Stimulated activated CD4-positive, alpha-beta T cell treated with anti-CD3 and anti-CD28 coated beads, TNF-alpha, amount 100 ng/mL, for 24 hours (primary cell): ENCODE measurements at places on chromosomes 5 and 9.

- DNase-seq = no peak
These were observed 73.6 kb upstream of the ALDH1B1 start for GRCh38 chr9:38318759-38319495.

GRCh38 chr9:89710697-89711096, 105.9 kb downstream of the GADD45G start:
- DNase-seq = no peak

GRCh38 chr5:126656401-126657007, 55.8 kb downstream of the PHAX start:
- DNase-seq = no peak

- DNase-seq = no peak
These were observed 4.5 kb downstream of the SNX30 start for GRCh38 chr9:112755016-112755427.

DNA sequence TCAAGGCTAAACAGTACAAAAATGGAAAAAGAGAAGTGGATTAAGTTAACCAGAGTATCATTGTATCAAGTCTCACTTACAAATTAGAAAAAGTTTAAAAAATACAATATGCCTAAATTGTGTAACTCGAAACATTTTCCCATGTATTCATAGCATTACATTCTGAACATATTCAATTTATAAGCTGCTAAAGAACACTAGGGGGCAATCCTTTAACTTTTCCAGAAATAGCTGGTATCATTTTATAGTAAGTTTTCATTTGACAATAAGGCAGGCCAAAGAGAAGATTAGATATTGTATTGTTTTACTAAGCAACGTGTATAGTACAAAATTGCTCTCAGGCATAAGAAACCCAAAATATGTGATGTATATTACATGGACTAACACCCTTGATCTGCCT, 234.6 kb downstream of the ADGRV1 start:
- DNase-seq = no peak

- DNase-seq = no peak
These were observed 54.3 kb downstream of the ADGRV1 start for GRCh38 chr5:90612919-90613318.

GRCh38 chr5:159071382-159071781, 28.3 kb downstream of the EBF1 start:
- DNase-seq = no peak

GRCh38 chr5:133925866-133926488, 42.4 kb downstream of the C5orf15 start:
- no peak for DNase-seq

DNA sequence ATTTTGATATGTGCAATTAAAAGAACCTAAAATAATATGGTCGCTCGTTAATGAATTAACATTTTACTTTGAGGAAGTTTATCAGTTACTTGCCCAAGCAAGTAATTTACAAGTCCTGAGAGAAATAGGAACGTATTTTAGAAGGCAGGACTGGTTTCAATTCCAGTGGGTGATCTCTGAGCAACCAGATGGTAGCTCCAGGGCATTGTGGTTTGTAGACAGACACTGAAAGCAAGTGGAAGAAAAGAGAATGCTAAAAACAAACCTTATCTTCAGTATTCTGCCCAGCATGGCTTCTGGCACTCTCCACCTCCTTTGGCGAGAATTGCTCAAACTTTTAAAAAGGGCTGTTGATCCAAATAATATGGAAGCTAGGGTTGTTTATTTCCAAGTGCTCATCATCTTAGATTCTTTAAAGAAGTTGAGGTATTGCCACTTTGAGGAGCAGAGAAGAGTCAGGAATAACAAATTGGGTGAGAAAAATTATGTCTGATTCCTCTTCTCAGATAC, 31.8 kb upstream of the ERAP2 start:
- DNase-seq = no peak

- DNase-seq = no peak
These were observed 80.9 kb downstream of the KIF4B start for GRCh38 chr5:155094455-155094854.

GRCh38 chr5:131229623-131230022, 34.2 kb upstream of the CDC42SE2 start:
- DNase-seq = no peak

- DNase-seq = no peak
These were observed 121.4 kb downstream of the ENC1 start for GRCh38 chr5:74519161-74519571.

DNA sequence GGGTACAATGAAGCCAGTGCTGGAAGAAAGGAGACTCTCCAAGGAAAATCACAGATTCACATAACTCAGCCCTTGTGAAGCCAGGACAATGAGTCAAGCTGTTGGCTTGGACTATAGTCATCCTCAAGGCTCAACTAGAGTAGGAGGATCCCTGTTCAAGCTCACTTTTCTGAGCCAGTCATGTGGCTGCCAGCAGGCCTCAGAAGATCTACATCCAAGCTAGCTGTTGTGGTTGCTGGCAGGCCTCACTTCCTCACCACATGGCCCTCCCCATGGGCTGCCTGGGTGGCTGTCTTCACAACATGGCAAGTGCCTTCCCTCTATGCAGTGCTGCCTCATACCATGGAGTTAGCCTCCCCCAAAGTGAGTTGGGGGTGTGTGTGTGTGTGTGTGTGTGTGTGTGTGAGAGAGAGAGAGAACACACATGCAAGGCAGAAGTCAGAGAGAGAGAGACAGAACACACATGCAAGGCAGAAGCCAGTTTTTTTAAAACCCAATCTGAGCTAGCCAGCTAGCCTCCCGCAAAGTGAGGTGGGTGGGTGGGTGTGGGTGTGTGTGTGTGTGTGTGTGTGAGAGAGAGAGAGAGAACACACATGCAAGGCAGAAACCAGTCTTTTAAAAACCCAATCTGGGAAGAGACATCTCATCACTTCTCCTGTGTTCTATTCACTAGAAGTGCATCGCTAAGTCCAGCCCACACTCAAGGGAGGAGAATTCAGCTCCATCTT, 17.1 kb downstream of the SCAI start:
- DNase-seq = peak; percentile 68

DNA sequence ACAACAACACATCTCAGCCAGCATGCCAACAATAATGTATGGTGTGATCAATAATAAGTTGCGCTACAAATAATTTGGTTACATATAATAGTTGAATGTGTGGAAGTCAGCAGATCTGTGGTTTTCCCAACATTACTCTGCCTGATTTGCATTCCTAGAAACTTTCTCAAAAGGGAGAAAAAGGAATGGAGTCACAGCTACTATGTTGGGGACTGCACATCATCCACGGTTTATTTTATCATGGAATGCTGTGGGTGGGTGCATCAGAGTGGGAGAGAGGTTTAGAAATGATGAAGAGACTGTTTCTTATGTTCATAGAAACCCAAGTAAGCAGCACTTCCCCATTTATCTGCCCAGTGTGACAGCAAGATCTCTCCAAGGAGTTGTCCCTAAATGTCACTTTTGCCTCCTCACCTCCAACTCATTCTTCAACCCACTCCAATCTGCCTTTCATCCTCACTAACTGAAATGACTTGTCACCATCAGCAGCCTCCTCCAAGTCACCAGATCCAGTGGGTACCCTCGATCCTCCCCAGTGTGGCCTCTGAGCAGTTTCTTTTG, 2.8 kb upstream of the SPOCK1 start:
- DNase-seq = no peak

DNA sequence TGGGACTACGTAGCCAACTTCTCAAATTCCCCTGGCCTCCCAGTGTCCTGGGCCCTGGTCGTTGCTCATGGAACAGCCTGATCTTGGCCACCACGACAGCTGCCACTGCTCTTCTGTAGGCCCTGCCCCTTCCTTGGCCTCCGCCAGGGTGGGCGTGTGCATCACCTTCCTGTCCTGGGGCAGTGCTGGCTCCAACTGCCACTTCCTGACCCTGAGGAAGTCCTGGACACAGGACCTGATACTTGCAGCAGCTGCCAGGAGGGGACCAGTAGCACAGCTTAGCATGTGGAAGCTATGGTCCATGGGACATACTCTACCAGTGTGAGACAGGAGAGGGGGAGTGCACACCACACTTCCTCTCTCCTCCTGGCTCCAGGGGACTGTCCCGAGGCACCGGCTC, 145.2 kb downstream of the TENT4A start:
- DNase-seq = no peak

DNA sequence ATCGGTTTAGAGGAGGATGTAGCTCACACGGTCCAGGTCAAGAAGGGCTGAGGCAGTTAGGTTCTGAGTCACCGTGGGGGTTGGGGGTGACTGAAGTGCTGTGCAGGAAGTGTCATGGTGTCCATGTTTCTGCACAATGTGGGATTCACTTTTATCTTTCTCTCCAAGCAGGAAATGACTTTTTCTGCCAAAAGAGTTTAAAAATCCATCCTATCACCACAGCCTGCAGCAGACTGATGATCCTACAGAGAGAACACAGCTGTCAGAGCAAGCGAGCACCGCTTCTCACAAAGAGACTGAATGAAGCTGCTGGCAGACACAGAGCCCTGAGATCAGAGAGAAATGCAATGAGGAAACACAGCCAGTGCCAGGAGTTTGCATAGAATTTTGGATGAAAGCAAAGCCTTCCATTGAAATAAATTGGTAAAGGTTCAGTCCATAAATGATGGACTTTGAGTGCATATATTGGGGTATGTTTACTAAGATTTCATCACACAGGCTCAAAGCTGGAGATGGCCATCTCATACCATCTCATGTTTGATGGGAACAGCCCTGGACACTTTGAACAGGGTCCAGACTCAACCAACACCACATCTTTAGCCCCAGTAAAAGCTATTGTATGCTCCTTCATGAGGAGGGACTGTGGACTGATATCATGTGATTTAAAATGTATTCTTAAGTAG, 213.9 kb upstream of the FBXL7 start:
- no peak for DNase-seq

GRCh38 chr5:31530541-31531265, 1.2 kb downstream of the DROSHA start:
- DNase-seq = no peak

- DNase-seq = no peak
These were observed 1403.5 kb upstream of the CDH18 start for GRCh38 chr5:21391506-21391905.

DNA sequence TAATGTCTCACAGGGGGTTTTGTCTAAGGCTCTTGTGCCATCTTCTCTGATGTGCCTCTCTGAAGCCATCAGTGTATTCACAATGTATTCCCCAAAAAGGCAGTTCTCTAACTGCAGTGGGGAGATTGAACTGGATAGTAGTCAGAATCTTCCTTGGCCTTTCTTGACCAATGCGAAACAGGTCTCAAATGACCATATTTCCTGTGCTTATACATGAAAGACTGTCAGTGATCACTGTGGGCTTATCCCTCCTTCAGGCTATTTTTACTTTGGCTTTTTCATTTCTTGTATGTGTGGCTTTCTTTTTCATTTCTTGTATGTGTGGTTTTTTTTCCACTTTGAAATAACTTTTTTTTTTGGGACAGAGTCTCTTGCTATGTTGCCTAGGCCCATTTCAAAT, 19.7 kb downstream of the HMGXB3 start:
- no peak for DNase-seq

- DNase-seq = no peak
These were observed 40.1 kb downstream of the SLC38A9 start for GRCh38 chr5:55671975-55672374.

DNA sequence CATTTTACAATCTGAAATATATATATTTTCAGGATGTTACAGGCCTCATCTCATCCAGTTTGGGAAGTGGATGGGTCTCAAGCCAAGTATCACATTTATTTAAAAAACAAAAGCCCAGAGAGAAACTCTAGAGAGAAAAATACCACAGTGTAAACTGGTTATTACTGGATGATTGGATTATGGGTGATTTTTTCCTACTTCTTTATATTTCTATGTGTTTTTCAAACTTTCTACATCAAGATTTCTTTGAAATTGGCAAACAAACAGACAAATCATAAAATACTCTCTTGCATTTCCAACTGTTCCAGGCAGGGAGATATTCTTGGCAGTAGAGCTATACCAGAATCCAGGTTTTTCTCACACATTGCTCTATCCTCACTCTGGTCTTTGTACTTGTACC, 116.0 kb upstream of the SMIM23 start:
- DNase-seq = no peak

GRCh38 chr5:14366763-14367162, 214.8 kb upstream of the OTULINL start:
- no peak for DNase-seq

DNA sequence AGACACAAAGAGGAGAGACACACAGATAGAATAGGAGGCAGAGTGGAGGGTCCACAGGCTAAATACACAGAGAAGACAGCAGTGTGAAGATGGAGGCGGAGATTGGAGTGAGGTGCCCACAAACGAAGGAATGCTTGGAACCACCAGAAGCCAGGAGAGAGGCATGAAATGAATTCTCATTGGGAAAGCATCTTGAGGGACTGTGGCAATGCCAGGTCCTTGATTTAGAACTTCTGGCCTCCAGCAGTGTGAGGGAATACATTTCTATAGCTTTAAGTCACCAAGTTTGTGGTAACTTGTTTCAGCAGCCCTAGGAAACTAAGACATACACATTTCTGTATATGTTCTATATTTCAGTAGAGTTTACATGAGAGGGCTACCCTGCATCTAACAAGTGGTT, 396.6 kb upstream of the ZNF608 start:
- DNase-seq = no peak

DNA sequence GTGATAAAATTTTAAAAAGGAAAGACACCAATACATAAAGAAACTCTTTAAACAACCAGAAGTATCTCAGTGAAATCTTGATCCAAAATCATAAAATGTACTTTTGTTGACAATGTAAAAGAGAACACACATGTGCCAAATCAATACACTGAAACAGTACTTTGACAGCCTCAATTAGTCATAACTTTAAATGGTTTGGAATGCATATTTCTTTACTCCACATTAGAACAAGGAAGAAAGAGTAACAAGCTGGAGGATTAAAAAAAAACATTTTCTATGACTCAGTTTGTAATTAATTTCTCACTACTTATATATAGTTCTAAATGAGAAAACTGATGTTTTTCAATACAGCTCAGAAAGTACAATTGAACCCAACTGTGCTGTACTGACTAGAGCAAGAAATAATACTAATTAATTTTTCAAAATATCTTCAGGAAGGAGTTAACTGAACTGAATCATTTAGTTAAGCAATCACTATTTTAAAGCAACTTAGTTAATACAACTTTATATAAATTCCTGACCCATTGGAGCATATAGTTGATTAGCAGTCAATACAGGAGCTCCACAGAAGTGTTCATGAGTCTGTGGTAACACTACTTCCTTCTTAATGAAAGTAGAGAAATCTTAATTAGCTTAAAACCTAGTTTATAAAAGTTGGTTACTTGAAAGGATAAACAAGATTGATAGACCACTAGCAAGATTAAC, 101.0 kb downstream of the NR3C1 start:
- no peak for DNase-seq

DNA sequence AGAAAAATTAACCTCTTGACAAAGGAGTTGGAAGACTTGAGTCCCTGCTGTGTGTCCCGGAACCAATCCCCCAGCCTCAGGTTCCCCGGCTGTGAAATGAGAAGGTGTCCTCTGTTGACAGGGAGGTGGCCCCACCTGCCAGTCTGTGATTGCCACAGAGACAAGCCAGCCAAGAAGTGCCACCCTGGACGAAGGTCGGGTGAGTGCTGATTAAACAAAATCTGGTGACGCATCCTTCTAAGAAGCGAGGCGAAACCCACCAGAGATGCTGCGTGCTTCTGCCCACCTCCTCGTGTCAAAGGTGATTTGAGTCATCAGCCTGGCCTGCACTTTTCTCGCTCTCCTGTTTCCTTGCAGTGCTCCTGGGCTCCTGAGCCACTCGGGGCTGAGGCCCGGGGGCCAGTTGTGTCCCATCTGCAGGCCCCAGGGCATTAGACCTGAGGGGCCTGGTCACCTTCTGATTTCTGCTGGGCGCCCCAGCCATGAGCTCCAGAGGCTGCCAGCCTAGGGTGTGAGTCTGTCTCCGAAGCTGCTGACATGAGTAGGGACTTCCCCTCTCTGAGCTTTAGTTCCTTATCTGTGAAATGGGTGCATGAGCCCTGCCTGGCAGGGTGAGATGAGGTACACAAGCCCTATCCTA, 28.7 kb downstream of the NEK6 start:
- peak; percentile 38 for DNase-seq

- DNase-seq = no peak
These were observed 1.2 kb upstream of the REXO4 start for GRCh38 chr9:133419005-133419404.
